ENCODE measurements at places on chromosomes 4 and X.
A peak's percentile ranks its signal among the peaks of the same experiment; 100 is the strongest.

- no peak for DNase-seq
Observed at GRCh38 chr4:135197641-135198040, 996.1 kb upstream of the PABPC4L start.

DNA sequence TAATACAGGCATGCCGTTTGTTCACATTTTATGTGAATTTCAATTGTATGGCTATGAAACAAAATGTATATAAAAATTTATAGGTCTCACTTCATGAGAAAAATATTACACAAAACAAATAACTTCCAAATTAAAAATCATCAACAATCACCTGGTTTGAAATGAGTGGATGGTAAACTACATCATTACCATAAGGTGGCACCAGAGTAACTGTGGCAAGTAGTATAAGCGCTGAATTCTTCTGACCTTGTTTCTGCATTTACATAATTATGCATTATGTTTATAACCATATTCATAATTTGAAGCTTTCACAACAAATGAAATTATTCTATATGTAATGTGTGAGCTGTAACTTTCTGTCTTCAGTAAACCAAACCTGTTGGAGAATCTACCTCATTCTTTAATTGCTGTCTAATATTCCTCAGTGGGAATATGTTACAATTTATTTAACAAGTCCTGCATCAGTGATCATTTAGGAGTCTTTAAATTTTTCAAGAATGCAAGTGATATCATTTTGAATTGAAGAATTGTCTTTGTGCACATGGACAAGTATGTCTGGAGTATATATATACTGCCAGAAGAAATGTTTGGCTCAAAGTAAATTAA, 55.2 kb downstream of the MMRN1 start:
- no peak for DNase-seq

DNA sequence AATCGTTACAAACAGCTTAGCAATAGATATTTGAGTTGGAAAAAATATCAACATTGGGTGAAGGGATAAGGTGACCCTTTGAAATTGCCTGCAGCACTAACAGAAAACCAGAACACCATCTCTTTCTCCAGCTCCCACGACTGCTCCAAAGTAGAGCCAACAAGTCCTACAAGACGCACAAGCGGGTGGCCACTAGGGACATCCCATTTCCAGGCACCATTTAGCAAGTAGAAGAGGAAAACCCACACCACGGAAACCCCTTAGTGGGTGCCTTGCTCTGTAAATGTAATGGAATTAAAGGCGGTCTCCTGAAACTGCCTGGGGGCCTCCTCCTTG, 1.9 kb downstream of the ARHGAP6 start:
- DNase-seq: no peak

DNA sequence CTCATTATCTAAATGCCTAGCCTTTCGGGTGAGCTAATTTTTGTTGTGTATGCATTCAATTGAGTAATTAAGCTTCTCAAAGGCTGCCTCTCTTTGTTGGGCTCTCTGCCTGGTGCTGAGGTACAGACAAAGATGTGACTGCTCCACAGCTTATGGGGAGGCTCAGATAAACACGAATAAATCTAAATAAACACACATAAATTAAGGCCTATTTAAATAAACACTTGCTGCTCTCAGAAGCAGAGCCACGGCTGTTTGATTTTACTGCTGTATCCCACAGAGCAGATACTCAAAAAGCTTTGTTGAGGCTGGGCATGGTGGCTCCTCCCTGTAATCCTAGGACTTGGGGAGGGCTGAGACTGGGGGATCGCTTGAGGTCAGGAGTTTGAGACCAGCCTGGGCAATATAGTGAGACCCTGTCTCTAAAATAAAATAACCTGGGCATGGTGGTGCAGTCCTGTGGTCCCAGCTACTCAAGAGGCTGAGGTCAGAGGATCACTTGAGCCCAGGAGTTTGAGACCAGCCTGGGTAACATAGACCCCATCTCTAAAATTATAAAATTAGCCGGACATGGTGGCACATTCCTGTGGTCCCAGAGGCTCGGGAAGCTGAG, 8.4 kb upstream of the CD99 start:
- DNase-seq: no peak

DNA sequence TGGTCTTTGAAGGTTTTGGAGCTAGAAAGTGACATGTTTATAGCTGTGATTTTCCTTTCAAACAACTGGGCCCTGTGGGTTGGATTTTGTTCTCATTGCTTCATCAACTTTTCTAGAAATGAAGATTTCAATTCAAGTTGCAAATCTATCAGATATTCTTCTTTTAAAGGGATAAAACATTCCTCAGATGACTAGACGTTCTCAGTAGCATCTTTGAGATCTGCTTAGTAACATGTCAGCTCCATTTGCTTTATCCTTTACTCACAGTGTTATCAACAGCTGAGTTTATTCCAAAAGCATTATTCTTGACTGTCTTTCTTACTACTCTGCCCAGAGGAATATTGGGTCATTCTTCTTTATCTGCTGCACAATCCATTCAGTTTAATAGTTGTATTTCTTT, 108.2 kb upstream of the GIMD1 start:
- no peak for DNase-seq

DNA sequence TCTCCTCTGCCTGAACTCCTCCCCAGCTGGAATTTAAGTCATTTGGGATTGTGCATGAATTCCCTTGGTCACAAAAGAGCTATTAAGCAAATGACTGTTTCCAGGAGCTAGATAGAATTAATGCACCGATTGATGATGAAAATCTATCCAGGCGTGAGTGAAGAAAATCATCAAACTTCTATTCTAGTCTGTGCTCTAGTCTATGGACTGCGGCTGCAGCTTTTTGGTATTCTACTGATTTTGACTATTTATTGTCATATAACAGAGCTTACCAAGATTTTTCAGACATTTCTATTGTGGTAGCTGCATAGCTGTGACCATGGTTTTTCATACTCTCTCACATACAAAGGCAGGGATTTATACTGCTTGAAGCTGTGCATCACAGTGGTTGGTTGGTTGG, 403.8 kb downstream of the FSTL5 start:
- no peak for DNase-seq

GRCh38 chr4:29900336-29900735, 819.8 kb upstream of the PCDH7 start:
- no peak for DNase-seq

DNA sequence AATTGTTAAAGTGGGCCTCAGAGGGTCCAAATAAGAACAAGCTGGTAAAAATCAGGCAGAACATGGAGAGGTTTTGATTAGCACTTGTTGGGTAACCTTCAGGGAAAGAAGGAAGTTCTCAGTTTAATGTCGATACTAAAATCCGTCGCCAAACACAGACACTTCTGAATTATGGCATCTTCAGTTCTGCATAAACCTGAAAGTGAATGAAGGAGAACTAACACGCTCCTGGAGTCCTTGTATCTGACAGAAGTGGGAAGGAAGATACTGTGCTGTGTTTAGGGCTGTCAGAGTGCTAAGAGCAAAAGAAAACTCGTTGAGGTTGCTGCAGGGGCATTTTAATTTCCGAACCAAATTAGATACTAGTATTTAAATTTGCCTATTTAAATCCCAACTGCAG, 106.2 kb downstream of the TMA16 start:
- DNase-seq: no peak

GRCh38 chr4:10047967-10048366, 26.7 kb upstream of the SLC2A9 start:
- DNase-seq: no peak

DNA sequence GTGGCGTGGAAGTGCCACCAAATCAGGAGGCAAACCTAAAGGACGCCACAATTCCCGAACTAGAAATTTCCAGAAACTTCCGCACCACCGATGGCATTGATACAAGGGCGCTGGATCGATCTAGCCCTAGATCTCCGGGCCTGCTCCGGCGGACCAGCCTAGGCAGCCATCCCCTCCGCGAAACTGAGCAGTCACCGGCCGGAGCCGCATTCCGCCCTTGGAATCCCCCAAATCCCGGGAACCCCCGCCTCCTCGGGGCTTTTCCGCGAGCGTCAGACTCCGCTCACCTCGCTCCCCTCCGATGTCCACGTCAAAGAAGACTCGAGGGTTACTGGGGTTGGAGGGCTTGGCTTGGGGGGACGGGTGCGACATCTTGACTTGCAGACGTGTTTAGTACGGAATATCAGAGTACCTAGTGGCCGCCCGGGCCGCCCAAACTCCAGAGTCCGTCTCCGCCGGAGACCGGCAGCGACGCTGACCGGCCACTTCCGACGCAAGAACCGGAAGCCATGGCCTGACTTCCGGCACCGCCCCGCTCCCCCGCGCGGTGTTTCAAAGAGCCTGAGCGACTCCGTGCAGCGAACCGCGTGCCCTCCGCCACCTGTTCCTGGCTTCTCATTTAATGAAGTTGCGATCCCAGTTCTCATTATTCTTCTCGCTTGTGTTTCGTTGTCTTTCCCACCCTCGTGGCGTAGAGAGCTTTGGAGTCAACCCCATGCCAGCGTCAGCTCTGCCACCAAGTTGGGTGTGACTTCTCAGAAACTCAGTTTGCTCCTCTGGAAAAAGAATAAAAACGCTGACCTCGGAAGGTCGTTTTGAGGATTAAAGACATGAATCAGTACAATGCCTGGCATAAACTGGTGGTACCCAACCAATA, at the start of gene PPID:
PPID (minus strand) TSS at position 480 of the 877 bp plus-strand sequence; CDS start at position 372, 108 bp downstream.
- DNase-seq: peak; percentile 80

DNA sequence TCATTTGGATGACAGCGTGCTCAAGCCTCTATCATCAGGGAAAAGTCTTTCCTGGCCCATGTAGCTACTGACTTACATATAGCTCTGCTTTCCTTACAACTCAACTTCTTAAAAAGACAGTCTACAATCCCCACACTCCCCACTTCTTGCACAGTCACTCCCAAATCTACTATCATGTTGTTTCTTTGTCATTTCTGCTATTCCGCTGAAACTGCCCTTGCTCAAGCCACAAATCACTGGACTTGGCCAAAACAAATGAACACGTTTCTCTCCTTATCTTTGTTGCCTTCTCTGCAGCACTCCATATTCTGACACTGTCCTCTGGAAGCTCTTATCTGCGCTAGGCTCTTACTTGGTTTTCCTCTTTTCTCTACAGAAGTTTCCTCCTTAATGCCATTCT, 28.2 kb downstream of the GPRIN3 start:
- DNase-seq: no peak

DNA sequence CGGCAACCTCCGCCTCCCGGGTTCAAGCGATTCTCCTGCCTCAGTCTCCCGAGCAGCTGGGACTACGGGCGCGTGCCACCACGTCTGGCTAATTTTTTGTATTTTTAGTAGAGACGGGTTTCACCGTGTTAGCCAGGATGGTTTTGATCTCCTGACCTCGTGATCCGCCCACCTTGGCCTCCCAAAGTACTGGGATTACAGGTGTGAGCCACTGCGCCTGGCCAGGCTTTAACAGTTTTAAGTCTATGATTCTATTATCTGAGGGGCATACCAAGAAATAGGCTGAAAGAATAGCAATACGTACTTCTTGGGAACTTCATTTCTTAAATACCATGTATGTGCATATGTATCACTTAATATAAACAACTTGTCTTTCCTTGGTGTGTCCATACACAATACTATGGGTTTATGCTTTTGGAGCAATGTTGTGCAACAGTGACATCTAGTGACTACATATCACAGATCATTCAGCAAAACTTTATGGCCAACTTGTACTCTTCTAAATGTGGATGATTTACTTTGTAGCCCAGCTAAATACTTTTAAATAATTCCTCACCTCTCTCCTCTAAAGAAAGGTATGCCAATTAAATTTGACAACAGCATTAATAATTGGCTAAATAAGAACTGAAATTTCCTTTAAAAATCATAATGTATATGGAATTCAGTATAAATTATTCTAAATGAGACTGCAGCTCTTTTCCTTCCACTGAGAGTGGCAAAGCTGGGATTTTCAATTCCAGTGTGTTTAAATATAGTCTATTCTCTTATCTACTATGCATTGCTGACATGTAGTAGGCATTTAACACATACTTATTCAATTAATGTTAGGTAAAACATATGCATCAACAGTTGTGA, 10.4 kb downstream of the SLC9B1 start:
- no peak for DNase-seq

DNA sequence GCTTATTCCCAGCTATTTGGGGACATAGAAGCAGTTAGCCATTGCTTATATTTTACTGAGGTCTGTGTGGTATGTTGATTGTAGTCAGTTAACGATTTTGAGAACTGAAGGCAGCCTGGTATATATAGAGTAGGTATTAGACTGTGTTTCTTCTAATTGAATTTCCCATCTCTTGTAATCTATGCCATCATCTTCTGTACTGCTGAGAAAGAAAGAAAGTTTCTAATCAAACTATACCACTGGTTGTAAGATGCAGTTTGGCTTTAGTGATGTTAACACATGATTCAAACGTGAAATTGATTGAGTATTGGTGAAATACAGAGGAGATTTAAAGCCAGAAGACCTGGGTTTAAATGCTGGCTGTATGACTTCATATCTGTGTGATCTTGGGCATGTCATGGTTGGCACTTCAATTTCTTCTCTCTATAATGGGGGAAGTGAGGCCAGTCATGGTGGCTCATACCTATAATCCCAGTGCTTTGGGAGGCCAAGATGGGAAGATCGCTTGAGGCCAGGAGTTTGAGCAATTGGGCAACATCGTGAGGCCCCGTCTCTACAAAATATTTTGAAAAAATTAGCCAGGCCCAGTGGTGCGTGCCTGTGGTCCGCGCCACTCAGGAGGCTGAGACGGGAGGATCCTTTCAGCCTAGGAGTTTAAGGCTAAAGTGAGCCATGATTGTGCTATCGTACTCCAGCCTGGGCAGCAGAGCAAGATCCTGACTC, 11.6 kb downstream of the HTT start:
- no peak for DNase-seq

GRCh38 chr4:2393353-2394270, 24.8 kb downstream of the ZFYVE28 start:
- no peak for DNase-seq

- no peak for DNase-seq
Observed at GRCh38 chr4:185011408-185011807, 6.9 kb upstream of the HELT start.

- DNase-seq: peak; percentile 26
Observed at GRCh38 chrX:103254171-103254824, 657 bp downstream of the TCEAL8 start.

DNA sequence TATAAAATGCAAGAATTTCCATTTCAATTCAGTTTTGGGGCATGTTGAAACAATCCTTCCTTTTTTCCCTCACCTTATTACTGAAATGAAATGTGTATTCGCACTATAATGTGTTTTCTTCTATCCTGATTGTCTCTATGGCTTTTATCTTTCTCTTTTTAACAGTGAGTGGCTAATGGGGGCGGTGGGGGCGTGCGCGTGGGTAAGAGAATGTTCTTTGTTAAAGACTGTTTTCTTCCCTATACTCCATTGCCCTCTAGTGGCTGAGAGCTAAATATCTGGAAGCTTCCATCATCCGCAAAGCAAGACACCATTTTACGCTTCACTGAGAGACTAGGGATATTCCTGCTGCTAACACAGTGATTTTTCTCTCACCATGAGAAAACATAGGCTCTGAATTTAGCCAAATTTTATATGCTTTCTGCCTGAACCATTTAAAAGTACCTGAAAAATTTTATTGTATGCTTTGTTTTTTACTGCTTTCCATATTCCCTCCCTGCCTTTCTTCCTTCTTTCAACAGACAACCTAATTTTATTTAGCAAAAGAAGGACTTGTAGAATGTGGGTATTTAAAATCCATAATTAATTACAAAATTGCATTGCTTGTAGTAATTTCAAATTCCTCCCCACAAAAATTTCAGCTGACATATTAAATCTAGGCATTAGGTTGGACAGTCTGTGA, 194.0 kb downstream of the GASK1B start:
- DNase-seq: peak; percentile 36
